T1000 (cell line): ENCODE measurements at places on chromosomes 13 and 19.

DNA sequence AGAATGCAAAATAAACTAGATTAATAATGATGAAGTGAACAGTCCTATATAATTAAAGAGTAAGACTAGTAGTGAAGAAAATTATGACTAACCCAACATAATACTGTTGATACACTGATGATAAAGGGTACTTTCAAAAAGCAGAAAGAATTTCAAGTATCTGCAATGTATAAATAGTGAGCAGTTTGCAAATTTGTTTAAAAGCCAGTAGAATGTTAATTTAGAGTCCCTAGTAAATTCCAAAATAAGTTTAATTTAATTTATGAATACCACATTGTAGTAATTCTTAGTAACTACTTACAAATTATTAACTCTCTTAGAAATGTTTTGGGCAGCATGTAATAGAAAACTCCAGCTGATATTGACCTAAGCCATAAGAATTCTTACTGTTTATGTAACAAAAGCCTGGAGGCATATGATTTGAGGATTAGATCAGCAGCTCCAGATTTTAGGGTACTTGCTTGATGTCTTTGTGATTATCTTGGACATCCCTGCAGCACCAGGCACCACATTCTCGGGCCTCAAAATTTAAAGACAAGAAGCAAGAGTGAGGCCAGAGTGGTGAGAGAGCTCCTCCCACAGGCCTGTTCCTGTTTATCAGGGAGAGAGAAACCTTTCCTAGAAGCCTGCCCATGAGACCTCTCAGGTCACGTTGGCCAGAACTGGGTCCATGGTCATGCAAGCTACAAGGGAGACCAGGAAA, 67.6 kb upstream of the TDRD3 start:
- DNase-seq: no peak

DNA sequence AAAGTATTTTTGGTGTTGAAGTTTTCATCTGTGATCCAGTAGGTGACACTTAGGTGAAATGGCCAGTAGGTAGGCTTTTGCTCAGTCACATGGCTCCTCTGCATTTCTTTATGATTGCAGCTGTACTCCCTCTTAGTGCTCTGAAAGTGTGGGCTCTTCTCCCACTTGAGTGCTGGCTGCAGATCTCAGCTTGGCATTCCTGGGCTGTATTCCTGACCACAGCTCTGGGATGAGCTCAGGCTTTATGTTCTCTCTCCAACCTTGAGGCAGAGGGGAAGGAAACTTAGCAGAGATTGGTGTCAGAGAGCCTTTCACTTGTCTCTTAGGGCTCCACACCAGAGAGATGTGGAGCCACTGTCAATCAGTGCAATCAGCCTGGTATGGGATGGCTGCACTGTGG, 254.3 kb downstream of the NDFIP2 start:
- DNase-seq: no peak

GRCh38 chr13:38862443-38862842, 128.2 kb downstream of the STOML3 start:
- no peak for DNase-seq

DNA sequence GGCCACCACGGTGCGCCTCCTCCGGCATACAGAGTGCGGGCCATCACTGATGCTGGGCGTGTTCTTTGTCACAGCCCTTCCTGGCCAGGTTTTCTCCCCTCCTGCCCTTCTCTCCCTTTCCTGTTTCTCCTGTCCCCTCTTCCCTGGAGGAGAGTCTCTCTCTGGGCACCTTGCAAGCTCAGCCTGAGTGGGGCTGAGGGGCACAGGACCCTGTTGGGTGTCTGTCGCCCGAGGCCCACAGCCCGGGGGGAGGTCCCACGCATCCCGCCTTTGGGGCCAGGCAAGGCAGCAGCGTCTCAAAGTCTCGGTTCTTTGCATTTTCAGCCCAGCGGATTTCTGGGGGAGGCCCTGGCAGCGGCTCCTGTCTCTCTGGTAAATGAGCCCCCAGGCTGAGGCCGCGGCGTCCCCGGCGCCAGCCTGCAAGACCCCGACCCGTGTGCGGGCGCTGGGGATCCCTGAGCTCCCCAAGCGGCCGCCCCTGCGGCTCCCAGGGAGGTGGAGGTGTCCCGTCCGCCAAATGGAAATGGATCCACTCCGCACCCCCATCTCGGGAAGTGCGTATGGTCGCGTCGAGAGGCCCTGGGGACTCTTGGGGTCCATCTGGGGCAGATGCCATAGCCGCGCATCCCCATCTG, 47.2 kb downstream of the COMP start:
- no peak for DNase-seq

- DNase-seq: no peak
Observed at GRCh38 chr13:57653229-57653989, 21.9 kb downstream of the PCDH17 start.

GRCh38 chr19:39017026-39017425, 15.3 kb downstream of the FBXO27 start:
- no peak for DNase-seq

DNA sequence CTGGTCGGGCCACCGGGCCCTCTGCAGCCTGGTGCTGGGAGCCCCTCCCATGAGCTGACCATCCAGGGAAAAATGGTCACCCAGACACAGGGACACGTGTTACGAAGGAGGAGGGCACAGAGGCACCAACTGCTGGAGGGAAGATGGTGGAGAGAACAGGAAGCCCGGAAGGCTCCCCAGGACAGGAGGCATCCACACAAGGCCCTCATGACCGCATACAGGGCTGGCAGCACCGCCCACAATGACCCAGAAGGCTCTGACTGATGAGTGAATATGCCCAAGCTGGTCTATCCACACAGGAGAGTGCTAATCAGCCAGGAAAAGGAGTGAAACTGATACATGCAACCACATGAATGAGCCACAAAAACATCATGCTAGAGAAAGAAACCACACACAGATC, 14.0 kb upstream of the TMEM86B start:
- no peak for DNase-seq
